H4 (cell line): ENCODE measurements at places on chromosomes 2 and 18. TPM values are rescaled to one million over a fixed set of nuclear protein-coding genes. Genes with fewer than 3 reads are reported as not detected.

Gene NOSTRIN
- total RNA-seq = 0.25 TPM in 1 of 2 replicates, not detected in the other

Gene NXPH2
- 0.80 and 3.2 TPM in 2 replicates for total RNA-seq

Gene CTAGE1
- not detected in 2 replicates for total RNA-seq

Gene RNASEH1
- 21.9 and 28.1 TPM in 2 replicates for total RNA-seq

Gene SSB
- total RNA-seq = 117 and 125 TPM in 2 replicates

Gene KCNS3
- 4.7 and 5.4 TPM in 2 replicates for total RNA-seq

Gene CRYGC
- total RNA-seq = not detected in 2 replicates

Gene IL1A
- 0.06 TPM in 1 of 2 replicates, not detected in the other for total RNA-seq

Gene COQ10B
- total RNA-seq = 28.0 and 28.8 TPM in 2 replicates

Gene WDPCP
- 3.7 and 4.6 TPM in 2 replicates for total RNA-seq

Gene IL1RL2
- total RNA-seq = not detected in 2 replicates

Gene LHCGR
- total RNA-seq = not detected in 2 replicates

Gene CHRND
- total RNA-seq = not detected in 2 replicates

Gene PIEZO2
- total RNA-seq = 8.9 and 13.8 TPM in 2 replicates

Gene MC5R
- total RNA-seq = 0.10 TPM in 1 of 2 replicates, not detected in the other

Gene CYP27A1
- total RNA-seq = 0.21 TPM in 1 of 2 replicates, not detected in the other

Gene PCARE
- not detected in 2 replicates for total RNA-seq

Gene SLC14A1
- 257 and 276 TPM in 2 replicates for total RNA-seq

Gene PNPT1
- total RNA-seq = 29.4 and 32.8 TPM in 2 replicates

Gene RIT2
- 2.1 and 5.1 TPM in 2 replicates for total RNA-seq

Gene RTKN
- 9.4 and 10.5 TPM in 2 replicates for total RNA-seq

Gene HOXD10
- total RNA-seq = not detected in 2 replicates

Gene NEB
- total RNA-seq = 0.06 and 0.52 TPM in 2 replicates

Gene LRATD1
- 14.9 and 18.5 TPM in 2 replicates for total RNA-seq

Gene UGT1A8
- not detected in 2 replicates for total RNA-seq

Gene PTPRM
- 17.6 and 37.3 TPM in 2 replicates for total RNA-seq

Gene SCLY
- total RNA-seq = 19.6 and 20.5 TPM in 2 replicates

Gene ABCG5
- total RNA-seq = not detected in 2 replicates

Gene MYO5B
- 10.9 and 12.4 TPM in 2 replicates for total RNA-seq

Gene MC4R
- total RNA-seq = 0.14 and 0.45 TPM in 2 replicates

Gene MTX2
- 31.7 and 55.3 TPM in 2 replicates for total RNA-seq

Gene ACVR1C
- 0.06 and 0.50 TPM in 2 replicates for total RNA-seq

Gene CCDC121
- total RNA-seq = 1.5 and 1.9 TPM in 2 replicates

Gene FOXD4L1
- total RNA-seq = not detected in 2 replicates

Gene NEMP2
- 14.6 and 16.5 TPM in 2 replicates for total RNA-seq

Gene ANKRD53
- total RNA-seq = not detected in 2 replicates

Gene CIB4
- not detected in 2 replicates for total RNA-seq

Gene SRD5A2
- not detected in 2 replicates for total RNA-seq

Gene ERMN
- total RNA-seq = 0.04 TPM in 1 of 2 replicates, not detected in the other
